ENCODE measurements at places on chromosomes 12 and 14.

- DNase-seq = no peak
These were observed 43.2 kb downstream of the RTN1 start for GRCh38 chr14:59827401-59827800.

GRCh38 chr14:69675877-69676416 lies 64.6 kb downstream of the SUSD6 start:
- DNase-seq = no peak

- DNase-seq = no peak
These were observed 95.3 kb downstream of the BICD1 start for GRCh38 chr12:32201976-32202375.

GRCh38 chr12:116276652-116277466 lies 634 bp downstream of the MED13L start:
- DNase-seq = no peak

DNA sequence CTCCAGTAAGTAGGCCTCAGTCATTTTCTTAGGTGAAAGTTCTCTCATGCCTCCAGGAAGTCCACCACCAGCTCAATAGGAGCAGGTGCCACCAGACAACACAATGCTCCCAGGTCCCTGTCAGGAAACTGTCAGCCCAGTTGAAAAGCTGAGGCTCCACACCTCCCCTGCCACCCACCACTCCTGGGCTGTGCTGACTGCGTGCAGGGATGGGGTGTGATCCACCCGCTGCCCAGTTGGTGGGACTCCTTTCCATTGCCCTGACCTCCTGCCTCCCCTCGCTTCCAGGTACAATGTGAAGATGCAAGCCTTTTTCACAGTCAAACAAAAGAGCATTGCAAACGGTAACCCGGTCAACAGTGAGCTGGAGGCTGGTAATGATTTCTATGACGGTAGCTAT lies 64.8 kb upstream of the RIN3 start:
- DNase-seq = no peak

GRCh38 chr12:52183544-52183910 lies 8.3 kb downstream of the KRT80 start:
- DNase-seq = no peak

DNA sequence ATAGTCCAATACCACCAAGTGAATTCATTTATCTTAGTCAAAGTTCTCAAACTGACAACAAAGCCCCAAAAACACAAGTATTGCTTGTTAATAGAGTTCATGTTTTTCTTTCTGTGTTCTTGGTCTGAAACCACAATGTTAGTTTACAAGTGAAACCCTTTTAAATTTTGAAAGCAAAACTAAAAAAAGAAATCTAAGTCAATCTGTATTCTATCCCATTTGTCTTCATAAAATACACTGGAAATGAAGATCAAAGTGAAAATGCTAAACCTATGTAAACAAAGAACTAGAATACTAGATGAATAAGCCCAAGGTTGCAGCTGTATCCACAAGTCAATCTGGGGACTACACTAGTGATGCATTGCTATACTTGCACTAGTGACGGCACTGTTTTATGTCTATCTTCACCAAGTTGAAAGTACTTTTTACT lies 10.4 kb downstream of the MAP4K5 start:
- DNase-seq = no peak
